K562 (cell line): ENCODE measurements at places on chromosomes 1 and 21. TPM values are rescaled to one million over a fixed set of nuclear protein-coding genes. Genes with fewer than 3 reads are reported as not detected.

GRCh38 chr1:222416001-222416791 is 131.7 kb downstream of the HHIPL2 start:
- DNase-seq: no peak

DNA sequence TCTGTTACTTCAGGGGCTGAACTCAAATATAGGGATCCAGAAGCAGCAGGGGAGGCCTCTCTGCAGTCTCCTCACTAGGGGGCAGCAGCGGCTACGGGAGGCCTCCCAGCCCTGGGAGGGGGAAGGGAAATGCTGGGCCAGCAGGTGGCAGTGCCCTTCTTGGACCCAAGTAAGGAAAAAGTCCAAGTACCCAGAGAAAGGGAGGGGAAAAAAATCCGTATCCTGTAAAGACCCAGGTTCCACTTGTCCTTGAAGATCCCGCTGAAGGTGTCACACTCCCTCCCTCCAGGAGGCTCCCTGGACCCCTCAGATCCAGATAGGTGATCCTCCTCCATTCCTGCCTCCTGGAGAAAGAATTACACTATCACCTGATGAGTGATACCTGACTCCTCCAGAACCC is 14.1 kb upstream of the NUAK2 start:
- peak; percentile 83 for DNase-seq

GRCh38 chr1:99786751-99787501 is 20.5 kb upstream of the FRRS1 start:
- DNase-seq: no peak

HFM1 gene
- 2.9 and 3.3 TPM in 2 replicates for total RNA-seq

DNA sequence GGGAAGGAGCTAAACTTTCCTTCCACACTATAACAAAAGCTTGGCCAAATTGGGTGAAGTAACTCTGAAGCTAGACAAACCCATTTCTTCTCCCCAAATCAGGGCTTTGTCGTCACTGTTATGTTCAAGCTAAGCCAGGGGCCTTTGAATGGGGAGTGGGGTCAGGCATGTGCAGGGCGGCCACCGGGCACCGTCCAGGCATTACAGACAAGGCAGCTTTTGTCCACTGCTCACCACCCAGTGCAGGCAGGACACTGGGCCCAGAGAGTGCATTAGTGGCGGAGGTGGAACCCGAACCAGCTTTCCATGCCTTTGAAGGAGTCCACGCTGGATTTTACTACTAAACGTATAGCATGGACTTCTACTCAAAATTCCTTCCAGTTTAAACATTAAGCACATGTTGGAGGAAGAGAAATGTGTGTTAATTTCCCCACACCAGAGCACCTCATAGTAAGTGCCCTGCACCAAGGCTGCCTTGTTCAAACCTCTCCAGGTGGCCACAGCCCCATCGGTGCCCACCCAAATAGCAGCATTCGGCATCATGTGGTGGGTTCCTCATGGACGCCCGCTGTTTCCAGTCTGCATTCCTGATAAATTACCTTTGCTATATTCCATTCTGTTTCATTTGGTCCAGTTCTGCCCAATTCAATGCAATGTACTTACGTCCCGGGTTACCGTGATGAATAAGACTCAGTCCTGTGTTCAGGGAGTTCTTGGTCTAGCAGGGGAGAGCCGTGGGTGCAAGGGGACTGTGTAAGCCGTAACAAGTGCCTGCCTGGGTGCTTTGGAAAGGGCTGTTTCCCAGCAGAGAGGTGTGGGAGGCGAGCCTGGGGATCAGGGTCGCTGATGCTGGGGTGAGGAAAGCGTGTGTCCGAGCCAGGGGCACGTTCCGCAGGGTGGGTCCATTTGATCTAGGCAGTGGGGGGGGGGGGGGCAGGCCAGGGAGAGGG is 1.6 kb downstream of the UBASH3A start:
- no peak for DNase-seq

DNA sequence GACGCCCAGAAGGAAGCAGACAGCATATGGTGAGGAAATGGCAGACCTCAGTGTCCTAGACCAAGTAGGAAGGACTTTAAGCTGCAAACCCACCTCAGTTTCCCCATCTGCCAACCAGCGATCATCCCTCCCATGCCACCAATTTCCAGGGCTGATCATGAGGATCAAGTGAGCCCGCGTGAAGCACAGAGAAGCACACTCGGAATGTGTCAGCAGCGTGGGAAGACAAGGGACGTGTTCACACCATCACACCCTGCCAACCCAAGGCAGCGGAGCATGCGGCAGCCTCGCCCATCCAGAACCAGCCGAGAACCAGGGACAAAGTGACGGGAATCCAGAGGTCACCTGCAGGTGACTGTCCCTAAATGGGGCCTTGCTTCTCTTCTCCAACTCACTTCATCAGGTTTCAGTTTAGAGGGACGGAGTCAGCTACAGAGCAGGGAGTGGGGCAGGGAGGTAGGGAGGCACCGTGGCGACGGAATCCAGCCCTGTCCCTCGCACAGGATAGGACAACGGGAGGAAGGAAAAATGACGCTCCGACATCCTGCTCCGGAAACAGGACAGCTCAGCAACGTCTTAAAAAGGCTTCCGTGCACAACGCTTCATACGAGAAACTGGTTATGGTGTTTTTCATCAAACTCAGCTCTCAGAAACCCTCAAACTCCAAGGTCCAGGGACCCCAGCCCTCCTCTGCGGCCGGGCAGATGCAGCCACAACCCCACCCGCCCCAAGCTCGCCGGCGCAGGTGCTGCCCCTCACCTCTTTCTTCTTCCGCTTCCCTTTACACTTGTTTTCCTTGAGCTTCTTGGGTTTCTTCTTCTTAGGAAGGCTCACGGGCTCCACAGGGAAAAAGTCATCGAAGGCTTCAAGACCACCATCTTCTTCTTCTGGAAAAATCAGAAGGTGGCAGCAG is 12.5 kb downstream of the CHD5 start:
- no peak for DNase-seq
